ENCODE measurements at places on chromosomes 4 and X. TPM values are rescaled to one million over a fixed set of nuclear protein-coding genes. Genes with fewer than 3 reads are reported as not detected.

The TMPRSS11E gene
- total RNA-seq: not detected

The MAB21L2 gene
- 2.0 TPM for total RNA-seq

DNA sequence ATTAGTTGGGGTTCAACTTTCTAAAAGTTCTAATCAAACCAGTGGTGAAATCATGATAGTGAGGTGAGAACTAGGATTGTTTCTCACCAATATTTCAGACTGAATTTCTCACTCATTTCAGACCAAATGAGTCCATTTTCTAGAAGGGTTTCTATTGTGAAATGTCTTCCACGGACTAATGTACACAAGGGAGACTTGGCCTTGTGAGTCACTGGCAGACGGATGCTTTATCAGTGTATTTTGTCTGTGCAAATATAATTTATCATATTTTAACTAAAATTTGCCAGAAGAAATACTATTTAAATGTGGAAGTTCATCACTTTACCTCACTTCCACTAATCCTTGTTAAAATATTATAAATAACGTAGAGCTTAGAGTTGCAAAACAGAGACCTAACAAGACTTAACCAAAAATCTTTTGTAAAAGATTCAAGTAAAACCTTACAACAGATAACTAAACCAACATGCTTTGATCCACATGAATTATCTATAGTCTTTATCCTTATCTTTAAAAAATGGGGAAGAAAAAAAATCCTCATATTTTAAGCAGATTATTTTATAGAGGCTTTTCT is 506.0 kb upstream of the FAM241A start:
- DNase-seq: no peak

DNA sequence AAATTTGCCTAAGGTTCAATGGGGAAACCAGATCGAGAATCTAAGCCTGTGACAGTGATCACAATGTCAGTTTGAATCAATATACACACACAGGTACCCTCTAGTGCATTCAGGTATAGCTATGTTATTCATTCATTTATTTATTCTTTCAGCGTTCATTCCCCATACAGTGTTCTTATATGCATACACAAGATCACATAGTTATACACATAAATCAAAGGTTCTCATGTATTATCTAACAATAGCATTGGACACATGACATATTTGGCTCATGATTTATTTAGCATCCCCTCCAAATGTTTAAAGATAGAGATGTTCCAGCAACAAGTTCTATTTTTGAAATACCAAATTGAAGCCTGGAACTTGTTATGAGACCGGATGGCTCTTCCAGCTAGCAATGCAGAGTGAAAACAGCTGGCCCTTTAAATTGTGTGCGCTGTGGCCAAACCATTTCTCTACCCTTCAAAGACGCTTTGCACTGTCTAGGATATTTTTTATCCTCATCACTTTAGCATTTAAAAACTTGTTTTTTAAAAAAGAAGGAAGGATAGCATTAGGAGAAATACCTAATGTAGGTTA is 131.0 kb downstream of the ATXN3L start:
- DNase-seq: no peak

The PCDH18 gene
- total RNA-seq: 23.7 TPM

GRCh38 chr4:3021627-3022026 is 52.7 kb downstream of the HTT-AS start:
- DNase-seq: no peak

The RAB39B gene
- total RNA-seq: 1.2 TPM

The LGI2 gene
- 18.4 TPM for total RNA-seq

The CFAP99 gene
- 1.3 TPM for total RNA-seq

DNA sequence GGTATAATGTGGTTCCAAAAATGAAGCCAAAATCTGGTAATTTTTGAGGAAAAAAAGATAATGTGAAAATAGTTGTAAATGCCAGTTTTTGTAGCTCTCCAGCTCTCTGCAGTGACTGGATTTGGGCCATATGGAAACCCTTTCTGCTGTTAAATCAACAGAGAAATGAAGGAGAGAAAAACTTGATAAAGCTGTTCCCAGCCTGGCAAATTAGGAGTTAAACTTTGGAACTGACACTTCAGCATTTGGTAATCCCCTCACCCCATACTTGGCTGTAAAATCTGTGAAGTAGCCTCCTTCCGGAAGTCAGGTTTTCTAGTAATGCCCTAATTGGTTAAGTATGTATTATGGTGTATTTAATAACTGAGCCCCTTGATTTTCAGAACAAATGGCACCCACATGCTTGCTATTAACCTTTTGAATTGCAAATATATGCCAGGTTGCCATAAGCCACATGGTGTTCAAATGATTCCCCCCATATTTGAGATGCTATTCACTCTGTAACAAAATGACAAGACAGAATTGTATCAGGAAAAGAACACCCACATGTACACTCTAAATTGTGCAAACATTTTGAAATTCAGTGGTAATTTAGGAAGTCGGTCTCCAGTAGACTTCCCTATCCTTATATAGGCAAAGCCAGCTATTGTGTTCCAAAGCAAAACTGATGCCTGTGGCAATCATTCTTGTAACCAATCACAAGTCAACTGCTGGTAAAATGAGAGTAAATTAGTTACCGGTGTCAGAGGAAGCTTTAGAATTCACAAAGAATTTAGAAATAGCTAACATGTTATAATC is 96.3 kb upstream of the ADAMTS3 start:
- DNase-seq: no peak

DNA sequence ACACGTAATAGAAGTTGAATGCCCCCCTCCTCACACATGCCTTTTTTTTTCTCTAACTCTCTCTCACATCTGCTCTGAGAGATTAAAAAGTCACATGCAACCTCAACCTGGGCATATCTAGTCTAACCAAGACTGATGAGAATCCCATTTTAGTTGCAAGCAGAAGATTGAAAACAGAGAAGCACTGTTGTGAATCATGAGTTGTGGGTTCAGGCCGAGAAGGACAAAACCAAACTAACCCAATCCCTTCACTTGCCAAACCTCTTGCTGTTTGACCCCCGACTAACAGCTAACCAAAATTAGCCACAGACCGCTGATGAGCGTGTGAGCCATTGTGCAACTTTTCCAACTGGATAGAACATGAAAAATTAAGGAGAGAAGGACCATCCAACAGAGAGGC is 31.8 kb downstream of the CXCL1 start:
- no peak for DNase-seq

DNA sequence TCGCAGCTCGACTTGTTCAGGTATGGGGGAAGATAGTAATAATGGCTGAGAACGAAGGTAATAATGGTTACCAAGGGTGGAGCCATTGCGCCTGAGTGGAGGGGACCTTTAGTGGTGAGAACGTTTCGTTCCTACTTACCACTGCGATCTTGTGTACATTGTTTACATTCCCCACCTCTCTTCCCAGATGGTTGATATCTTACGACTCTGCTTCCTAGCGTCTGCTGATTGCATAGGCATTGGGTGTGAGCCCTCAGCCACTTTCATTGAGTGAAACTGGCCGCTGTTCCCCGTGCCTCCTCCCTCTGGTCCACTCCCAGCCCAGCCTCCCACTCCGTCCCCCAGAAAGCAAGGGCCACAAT is 850 bp downstream of the IGBP1 start:
- no peak for DNase-seq

DNA sequence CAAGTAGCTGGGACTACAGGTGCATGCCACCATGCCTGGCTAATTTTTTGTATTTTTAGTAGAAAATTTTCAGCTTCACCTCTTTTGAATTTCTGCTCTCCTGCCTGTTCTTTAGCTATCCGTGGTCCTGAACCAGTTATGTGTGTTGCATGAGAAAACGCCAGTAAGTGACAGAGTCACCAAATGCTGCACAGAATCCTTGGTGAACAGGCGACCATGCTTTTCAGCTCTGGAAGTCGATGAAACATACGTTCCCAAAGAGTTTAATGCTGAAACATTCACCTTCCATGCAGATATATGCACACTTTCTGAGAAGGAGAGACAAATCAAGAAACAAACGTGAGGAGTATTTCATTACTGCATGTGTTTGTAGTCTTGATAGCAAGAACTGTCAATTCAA is 13.9 kb downstream of the ALB start:
- DNase-seq: no peak

DNA sequence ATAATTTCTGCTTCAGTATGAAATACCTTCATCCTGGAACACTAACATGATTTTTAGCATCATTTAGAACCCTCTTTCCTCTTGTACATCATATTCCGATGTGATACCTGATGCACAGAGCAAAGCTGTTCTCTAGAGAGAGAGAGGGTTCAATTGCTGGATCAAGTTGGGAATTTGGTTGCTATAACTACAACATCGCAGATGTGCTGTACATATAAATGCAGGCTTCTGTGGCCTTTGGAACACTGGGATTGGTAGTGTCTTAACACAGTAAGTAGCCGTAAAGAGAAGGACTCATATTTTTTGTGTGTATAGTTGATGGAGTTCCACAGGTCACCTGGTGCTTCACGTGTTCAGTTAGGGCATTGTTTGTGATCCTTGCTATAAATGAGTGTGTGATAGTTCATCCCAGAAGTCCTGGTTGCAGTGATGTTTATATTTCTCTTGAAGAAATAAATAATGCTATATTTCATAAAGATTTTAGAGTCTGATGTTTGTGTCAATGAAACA is 119.2 kb downstream of the RAPGEF2 start:
- no peak for DNase-seq

DNA sequence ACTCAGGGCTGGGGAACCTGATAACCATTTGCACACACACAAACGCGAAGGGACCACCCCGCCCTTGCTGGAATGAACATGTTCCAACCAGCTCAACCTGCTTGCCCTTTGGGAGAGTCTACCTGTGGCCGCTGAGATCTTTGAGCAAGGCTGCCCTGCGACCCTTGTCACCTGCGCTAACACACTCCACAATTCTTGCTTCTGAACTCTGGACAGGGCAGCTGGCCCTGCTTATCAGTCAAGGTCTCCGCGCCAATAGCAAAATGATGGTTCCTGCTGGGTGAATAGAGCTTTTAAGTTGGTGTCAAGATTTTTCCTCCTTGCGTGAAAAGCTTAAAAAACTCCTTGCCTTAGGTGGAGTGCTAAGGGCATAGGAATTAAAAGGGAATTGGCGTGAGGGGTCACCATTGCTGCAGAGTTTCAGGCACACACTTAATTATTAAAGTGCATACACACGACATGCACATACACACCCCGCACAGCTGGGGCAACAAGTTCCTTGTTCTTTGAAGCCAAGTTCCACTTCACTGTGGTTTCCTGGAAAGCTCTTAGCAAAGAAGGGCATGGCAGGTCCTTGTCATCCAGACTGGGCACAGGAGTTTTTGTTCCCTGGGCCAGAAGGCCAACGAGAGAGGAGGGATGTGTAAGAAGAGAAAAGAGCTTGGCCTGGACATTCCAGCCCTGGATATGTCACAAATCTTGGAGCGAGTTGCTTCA is 207.7 kb downstream of the STIM2 start:
- DNase-seq: peak; percentile 8

DNA sequence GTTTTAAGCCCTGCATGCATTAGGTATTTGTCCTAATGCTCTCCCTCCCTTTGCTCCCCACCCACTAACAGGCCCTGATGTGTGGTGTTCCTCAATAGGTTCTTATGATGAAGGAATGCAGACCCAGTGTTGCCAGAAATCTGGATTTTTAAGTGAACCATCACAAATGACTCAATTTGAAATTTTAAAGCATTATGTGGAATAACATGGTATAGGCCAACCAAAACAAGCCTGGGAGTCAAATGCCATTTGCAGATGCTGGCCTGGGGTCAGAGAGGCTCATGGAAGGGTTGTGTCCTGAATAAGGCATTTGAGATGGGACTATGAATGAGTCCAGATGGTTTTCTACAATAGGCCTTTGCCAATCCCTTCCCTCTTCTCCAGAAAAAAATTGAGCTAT is 179.6 kb downstream of the SHROOM3 start:
- no peak for DNase-seq

GRCh38 chr4:11769434-11769833 is 340.7 kb upstream of the HS3ST1 start:
- no peak for DNase-seq

DNA sequence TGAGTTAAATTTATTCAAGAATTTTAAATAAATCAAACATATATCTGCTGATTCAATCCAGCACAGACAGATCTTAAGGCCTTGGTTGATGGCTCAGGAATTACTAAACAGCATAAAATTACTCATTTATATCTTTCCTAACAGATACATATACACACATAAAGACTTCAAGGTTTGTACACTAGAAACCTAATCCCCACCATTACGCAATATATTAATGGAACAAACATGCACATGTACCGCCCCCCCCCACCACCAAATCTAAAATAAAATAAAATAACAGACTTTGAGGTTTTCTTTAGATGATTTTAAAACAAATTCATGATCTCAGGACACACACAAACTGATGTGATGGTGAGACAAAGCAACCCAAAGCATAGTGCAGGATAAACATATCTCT is 333.9 kb upstream of the DDX53 start:
- no peak for DNase-seq

DNA sequence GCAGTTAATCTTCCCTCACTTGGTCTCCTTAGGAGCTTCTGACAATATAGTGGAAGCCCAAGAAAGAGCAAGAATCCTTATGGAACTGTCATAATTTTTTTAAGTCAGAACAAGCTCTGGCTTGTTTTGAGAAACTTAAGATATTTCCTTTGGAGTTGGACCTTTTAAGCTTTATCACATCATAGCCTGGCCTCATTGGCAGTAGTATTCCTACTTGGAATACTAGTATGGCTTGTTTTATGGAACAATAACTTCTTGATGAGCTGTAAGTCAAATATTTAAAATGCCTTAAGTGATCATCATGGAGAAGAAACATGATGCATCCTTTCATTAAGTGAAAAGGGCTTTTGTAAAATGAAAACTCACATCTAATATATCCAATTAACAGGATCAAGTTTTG is 78.0 kb upstream of the NRK start:
- no peak for DNase-seq

- no peak for DNase-seq
These were observed 74.0 kb upstream of the KLF3 start for GRCh38 chr4:38590046-38590445.

The WNK3 gene
- 6.2 TPM for total RNA-seq

The EDNRA gene
- 9.7 TPM for total RNA-seq

The CXCL6 gene
- total RNA-seq: 3.4 TPM

DNA sequence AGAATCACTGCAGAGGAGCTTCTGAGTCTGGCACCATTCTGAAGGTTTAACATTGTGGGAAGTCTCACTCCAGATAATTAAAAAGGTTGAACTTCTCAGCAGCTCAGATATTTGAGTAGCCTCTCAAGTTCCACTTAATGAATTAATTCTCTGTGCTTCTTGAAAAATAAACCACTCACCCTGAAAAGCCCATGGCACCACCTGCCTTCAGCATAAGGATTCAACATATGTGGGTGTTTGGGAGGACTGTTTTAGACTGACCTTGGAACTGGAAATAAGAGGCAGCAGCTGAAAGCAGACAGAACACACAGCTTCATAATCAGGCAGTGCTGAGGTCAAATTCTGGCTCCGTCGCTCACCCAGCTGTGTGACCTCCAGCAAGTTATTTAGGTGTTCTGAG is 100.6 kb downstream of the KCNIP4 start:
- no peak for DNase-seq

DNA sequence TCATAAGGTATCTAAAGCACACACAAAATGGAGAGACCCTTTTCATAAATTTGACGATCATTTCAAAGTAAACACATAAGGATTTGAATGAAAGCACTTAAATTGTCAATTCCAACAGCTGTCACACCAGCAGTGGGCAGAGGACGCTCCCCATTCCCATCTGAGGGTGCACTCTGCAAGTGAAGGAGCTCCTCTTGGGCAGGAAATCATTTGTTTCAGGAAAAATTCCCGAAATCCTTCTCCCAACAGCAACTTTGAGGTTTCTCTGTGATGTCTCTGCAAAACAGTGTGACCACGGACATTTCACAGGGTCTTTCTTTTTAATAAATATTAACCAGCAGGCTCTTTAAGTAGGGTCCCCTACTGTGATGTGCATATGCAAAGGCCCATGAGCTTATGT is 111.0 kb downstream of the EPHA5 start:
- DNase-seq: no peak

GRCh38 chr4:162707962-162708361 is 458.7 kb downstream of the NAF1 start:
- no peak for DNase-seq

Data from mucosa of gallbladder (tissue), 1 donor.